Chondrocyte (in vitro differentiated cells): ENCODE measurements at places on chromosomes 6 and 20.

DNA sequence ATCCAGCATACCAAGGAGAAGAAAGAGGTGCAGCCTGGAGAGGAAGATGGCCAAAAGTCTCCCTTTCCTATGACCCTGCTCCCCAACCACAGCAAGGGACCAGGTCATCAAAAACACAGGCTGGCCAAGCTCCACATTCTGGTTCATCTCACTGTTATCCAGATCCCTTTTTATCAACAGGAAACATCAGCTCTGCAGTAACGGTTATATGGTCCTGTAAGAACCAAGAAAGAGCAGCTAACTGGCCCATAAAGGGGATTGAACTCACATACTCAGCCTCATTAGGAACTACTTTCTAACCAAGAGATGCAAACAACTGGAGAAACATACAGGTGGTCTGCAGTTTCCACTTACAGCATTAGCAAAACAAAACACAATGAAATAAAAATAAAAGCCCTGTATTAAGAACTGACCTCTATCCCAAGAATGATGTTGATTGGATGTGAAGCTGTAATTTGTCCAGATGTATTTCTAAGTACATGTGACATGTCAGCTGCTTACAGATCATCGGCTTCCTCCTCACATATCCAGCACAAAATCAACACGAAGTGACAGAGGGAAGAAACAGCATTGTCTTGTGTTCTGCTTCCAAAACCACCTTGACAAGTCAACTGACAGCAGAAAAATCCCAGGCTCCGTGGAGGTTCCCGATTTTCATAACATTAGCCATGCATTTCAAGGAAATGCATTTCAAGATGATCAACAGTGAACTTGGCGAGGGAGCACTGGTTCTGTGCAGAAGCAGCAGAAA is 557.2 kb upstream of the AGPAT4 start:
- no peaks in the 10 kb centered on the region for H3K27me3 ChIP-seq
- H3K27ac ChIP-seq = no peak overlapping the region
- H3K4me3 ChIP-seq = no peak overlapping the region
- peaks cover 54% of the 10 kb centered on the region for H3K4me1 ChIP-seq
- DNase-seq = no peak

DNA sequence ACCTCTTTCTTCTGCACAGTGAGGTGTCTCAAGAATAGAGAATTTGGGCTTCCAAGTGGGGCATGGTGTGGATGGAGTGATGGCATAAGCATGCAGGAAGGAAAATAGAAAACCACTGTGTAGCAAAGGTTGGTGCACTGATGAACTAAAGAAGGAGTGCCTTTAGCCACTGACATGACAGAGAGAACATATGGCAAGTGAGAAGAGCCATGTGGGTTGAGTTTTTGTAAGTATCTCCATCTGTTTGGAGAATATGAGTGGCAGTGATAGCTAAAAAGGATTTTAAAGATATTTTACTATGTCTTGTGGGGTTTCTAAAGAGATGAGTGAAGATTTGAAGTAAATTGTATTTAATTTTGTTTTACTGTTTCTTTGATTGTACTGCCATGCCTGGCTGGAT is 160.5 kb upstream of the GRIK2 start:
- no peak overlapping the region for H3K4me3 ChIP-seq
- no peaks in the 10 kb centered on the region for H3K4me1 ChIP-seq
- H3K36me3 ChIP-seq = no peaks in the 10 kb centered on the region
- no peaks in the 10 kb centered on the region for H3K27me3 ChIP-seq
- no peak overlapping the region for H3K27ac ChIP-seq

GRCh38 chr6:132569170-132569569 is 952 bp upstream of the TAAR6 start:
- no peak for DNase-seq
- H3K27ac ChIP-seq = no peak overlapping the region
- no peak overlapping the region for H3K4me3 ChIP-seq
- H3K36me3 ChIP-seq = peaks cover 3% of the 10 kb centered on the region
- H3K4me1 ChIP-seq = no peaks in the 10 kb centered on the region
- H3K27me3 ChIP-seq = peaks cover 37% of the 10 kb centered on the region

DNA sequence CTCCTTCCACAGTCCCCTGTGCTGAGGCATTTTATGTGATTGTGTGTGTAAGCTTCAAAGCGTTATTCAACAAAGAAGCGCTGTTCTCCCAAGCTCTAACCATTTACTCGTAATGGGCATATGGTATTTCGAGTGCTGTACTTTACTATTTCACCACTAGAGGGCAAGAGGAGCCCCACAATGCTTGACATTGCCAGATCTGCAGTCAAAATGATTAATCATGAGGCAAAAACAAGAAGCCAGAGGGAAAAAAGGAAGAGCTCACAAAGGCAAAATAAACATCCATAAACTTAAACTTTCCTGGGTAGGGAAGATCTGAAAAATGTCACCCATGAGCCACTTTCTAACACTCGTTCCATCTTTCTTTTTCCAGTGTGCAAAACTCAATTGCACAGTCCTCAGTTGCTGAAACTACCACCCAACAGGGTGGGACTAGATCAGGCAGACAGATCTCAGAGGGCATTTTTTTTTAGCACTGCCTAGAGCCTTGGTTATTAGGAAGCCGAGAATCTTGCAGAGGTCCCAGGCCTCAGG is 215.0 kb upstream of the PLCB4 start:
- DNase-seq = no peak
- H3K27ac ChIP-seq = no peak overlapping the region
- peaks cover 13% of the 10 kb centered on the region for H3K4me1 ChIP-seq

- H3K4me1 ChIP-seq = peaks cover 1% of the 10 kb centered on the region
- H3K36me3 ChIP-seq = no peaks in the 10 kb centered on the region
- no peaks in the 10 kb centered on the region for H3K27me3 ChIP-seq
- DNase-seq = no peak
- no peak overlapping the region for H3K4me3 ChIP-seq
Measured at GRCh38 chr6:162973151-162973872, 245.5 kb downstream of the PACRG start.

DNA sequence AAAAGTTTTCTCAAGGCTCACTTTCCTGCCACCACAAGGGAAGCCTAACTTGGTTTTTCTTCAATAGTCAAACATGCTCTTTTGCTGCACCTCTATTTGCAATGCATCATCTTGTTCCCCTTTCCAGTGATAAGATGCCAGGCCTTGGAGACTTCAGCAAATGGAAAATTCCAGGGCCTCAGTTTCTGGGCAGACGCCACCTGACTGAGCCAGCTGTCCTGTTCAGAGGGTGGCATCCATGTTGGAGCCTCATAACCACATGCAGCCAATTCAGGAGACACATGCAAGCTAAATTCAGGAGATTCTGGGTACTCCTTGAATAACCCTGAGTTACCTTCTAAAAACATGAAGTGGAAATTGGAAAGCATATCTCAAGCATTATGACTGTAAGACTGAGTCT is 285.6 kb upstream of the RNF24 start:
- H3K27ac ChIP-seq = no peak overlapping the region
- H3K4me1 ChIP-seq = no peaks in the 10 kb centered on the region
- H3K4me3 ChIP-seq = no peak overlapping the region
- peaks cover 32% of the 10 kb centered on the region for H3K27me3 ChIP-seq
- no peak for DNase-seq

GRCh38 chr6:127486934-127487333 is 27.7 kb upstream of the KIAA0408 start:
- H3K27me3 ChIP-seq = no peaks in the 10 kb centered on the region
- peaks cover 17% of the 10 kb centered on the region for H3K4me1 ChIP-seq
- H3K4me3 ChIP-seq = no peak overlapping the region
- no peak overlapping the region for H3K27ac ChIP-seq

DNA sequence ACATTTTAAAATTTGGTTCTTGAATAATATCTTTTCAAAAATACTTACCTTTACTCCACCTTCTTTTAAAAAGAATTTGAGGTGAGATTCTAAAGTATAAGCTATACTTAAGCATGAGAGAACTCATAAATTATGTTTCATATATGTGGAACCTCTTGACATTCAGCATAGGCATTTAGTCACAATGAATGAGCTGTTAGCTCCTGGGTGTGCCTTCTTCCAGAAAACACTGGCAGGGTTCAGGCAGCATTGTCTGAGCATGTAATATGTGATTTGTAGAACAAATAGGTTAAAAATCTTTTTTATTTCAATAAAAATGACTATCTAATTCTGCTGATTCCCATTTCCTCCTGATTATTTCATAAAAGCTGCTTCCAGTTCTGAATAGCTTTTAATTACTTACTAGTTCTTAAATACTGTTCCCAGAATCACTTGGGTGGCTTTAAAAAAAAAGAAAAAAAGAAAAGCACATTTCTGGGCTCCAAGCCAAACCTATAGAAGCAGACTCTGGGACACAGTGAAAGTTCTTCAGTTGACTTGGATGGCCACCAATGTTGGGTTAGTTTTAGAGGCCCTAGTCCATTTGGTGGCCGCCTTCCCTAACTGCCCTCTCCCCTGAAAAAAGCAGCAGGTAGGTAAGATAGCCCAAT is 20.2 kb downstream of the RNF8 start:
- no peaks in the 10 kb centered on the region for H3K27me3 ChIP-seq
- H3K27ac ChIP-seq = no peak overlapping the region
- H3K4me3 ChIP-seq = no peak overlapping the region
- no peak for DNase-seq
- H3K4me1 ChIP-seq = peaks cover 66% of the 10 kb centered on the region

DNA sequence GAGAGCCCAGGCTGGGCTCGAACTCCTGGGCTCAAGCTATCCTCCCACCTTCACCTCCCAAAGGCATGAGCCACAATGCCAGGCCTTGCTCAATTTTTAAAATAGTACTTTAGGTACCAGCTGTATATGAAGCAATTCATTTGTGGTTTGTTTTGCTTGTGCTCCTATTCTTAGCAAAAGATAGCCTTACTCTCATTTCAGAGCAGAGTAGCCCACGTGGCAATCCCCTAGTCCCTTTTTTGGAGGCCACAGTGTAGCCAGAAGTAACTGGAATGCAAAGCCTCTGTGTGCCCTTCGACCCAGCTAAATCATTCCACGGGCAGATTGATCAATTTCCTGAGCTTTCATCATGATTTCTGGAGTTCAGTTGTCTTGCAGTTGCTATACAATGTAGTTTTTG is 372.2 kb downstream of the NRN1 start:
- H3K36me3 ChIP-seq = no peaks in the 10 kb centered on the region
- DNase-seq = no peak
- H3K27me3 ChIP-seq = no peaks in the 10 kb centered on the region
- H3K4me3 ChIP-seq = no peak overlapping the region
- H3K4me1 ChIP-seq = no peaks in the 10 kb centered on the region

- H3K36me3 ChIP-seq = peaks cover 16% of the 10 kb centered on the region
- no peaks in the 10 kb centered on the region for H3K27me3 ChIP-seq
- H3K27ac ChIP-seq = no peak overlapping the region
- DNase-seq = no peak
- peaks cover 39% of the 10 kb centered on the region for H3K4me1 ChIP-seq
Measured at GRCh38 chr6:163577404-163577803, 162.9 kb downstream of the QKI start.
